ENCODE measurements at places on chromosomes 12 and 14.

DNA sequence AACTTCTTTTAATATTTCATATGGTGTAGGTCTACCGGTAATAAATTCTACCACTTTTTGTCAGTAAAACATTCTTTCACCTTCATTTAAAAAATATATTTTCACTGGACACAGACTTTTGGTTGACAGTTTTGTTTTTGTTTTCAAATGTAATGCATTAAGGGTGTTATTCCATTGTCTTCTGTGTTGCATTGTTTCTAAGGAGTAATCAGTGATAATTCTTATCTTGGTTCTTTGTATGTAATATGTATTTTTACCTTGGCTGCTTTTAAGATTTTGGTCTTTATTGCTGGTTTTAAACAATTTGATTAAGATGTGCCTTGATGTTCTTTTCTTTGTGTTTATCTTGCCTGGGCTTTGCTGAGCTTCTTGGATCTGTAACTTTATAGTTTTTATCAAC is 4.1 kb downstream of the MAP1LC3B2 start:
- no peak for DNase-seq

- DNase-seq, result no peak
These were observed 2.2 kb downstream of the SCNN1A start for GRCh38 chr12:6373022-6373787.

- no peak for DNase-seq
These were observed 8.5 kb downstream of the WSB2 start for GRCh38 chr12:118052324-118053070.

- no peak for DNase-seq
These were observed 1095.9 kb downstream of the TMEM121 start for GRCh38 chr14:106622200-106622745.

- DNase-seq, result no peak
These were observed 113.0 kb upstream of the NTF3 start for GRCh38 chr12:5318874-5319273.

DNA sequence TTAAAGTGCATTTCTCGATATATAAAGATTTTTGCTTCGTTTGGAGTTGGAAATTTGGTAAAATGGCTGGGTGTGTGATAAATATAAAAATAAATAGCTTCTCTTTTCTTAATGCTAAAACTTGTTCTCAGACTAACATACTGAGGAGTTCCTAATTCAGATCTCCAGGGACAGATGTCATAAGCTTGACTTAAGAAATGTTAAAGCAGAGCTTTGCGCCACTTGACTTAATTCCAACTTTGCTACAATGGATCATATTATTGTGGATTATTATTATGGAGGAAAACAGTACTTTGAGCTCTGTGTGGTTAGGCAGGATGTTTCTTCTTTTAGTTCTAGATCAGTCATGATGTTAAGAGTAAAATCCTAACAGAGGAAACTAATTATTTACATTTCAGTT is 33.8 kb downstream of the GNG2 start:
- no peak for DNase-seq

GRCh38 chr14:89805501-89805900 is 149.0 kb downstream of the EFCAB11 start:
- DNase-seq, result no peak
